ENCODE measurements at places on chromosomes 1 and 21. TPM values are rescaled to one million over a fixed set of nuclear protein-coding genes. Genes with fewer than 3 reads are reported as not detected.

- no peak for DNase-seq
These were observed 191.4 kb downstream of the KCNK2 start for GRCh38 chr1:215273838-215274516.

DNA sequence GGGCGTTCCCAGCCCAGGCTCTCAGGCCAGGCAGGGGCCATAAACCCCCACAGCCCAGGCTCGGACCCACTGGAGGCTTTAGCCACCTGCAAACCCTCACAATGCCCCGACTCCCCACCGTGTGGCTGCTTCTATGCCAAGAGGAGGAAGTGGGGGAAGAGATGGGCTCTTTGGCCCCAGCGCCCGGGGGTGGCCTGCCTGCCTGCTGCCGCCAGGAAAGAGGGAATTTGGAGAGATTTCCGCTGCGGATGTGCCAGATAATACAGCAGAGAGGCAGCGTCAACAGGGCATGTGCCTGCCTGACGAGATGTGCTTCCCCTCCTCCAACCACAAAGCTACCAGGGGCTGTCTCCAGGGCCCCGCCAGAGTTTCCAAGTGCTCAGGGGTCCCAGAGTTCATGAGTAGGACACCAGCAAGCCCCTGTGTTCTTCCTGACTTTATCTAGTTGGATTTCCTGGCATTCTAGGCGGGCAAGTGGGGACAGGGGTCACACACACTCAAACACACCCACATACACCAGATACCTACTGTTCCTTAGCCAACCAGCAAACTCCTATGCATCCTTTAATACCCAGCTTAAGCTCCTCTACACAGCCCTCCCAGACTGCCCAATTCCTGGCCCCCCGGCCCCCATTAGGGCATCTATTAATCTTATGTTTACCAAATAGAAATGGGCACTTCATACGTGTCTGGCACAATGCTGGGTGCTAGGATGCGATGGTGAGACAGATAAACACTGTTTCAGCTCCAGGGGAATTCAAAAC, 14.1 kb downstream of the EPHA2 start:
- no peak for DNase-seq

The CELSR2 gene
- 3.2 TPM for total RNA-seq

- no peak for DNase-seq
These were observed 7.0 kb downstream of the CFAP45 start for GRCh38 chr1:159892944-159893343.

GRCh38 chr1:114517348-114517747, 6.3 kb upstream of the TRIM33 start:
- DNase-seq: no peak

DNA sequence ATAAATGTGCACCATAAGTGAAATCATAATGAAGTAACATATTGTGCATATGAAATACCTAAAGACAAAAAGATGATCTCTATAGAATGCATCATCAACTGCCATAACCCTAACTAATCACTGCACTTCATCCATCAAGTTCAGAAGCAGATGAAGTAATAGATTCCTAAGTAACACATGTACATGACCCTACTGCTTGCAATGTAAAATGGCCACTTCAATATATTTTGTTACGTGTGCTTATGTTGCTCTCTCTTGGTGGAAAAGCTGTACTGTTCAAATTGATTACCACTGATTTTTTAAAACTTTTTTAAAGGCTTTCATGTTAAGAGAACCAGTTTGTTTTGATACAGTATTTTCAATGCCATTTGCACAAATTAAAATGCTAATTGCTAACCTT, 141.8 kb downstream of the TTLL7 start:
- no peak for DNase-seq

DNA sequence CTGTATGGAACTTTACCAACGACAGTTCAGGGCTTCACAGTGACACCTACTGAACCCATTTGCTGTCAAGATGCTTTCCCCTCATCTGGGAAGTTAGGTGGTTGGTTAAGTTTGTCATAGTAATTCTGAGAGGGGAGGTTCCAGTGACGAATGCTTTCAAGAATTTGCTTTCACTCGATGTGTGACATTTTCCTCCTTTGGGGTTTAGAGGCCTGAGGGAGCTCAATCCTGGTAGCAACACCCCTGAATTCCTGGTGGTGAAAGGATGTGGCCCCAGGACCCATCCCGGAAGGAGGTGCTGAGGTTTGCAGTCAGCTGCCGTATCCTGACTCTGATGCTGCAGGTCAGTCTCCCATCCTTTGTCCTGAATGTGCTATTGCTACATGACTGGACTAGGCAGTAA, 2.8 kb downstream of the PIGV start:
- DNase-seq: no peak

The KCND3 gene
- total RNA-seq: 0.12 TPM

GRCh38 chr1:31891280-31891679, 46.9 kb downstream of the PTP4A2 start:
- DNase-seq: no peak

All from T-helper 17 cell (primary cell).